ENCODE measurements at places on chromosomes 11 and 22. TPM values are rescaled to one million over a fixed set of nuclear protein-coding genes. Genes with fewer than 3 reads are reported as not detected.

DNA sequence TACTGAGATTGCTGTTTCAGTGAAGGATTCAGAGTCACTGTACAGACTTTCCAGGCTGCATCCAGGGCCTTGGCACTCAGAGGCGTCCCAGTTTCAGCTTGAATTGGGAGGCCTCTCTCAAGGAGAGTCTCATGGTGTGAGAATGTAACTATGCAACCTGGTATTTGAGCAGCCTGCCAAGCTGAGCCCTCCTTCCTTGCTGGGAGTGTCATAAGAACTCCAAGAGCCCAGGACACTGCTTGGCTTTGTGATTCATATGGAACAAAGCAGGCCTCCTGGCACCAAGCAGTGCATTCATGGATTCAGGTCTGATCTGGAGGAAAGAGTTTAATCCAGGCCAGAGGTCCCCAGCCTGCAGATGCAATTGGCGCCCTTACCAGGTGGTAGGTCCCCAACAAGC lies 171.7 kb downstream of the DBX1 start:
- no peak for DNase-seq

DNA sequence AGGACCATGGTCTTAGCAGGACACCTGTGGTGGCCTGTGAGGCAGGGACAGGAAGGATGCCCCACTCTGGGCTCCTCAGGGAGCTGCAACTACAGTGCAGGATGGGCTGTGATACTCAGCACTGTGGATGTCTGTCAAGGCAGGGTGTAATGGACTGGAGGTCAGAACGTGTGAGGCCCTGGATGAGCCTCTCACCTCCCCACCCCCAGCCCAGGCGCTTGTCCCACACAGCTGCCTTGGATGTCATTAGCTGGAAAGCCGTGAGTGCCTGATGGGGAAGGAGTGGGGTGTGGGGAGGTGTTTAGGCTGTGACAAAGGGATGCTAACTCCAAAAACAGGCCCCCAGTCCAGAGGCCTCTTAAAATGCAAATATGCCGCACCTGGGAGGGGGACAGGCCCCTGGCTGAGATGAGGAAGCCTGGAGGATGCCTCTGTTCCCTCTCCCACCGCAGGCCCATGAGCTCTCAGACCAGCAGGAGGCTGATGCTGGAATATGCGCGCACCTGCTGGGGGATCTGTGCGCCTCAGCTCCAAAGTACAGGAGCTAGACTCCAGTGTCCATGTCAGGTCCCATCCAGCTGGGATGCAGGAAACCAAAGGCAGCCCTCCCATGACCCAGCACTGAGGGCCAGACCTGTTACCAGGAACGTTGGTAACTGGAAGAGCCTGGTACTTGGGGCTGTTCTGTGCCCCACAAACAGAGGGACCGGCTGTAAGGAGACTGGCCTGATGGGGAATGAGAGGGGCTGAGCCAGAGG lies 25.1 kb downstream of the RSPH14 start:
- no peak for DNase-seq

DNA sequence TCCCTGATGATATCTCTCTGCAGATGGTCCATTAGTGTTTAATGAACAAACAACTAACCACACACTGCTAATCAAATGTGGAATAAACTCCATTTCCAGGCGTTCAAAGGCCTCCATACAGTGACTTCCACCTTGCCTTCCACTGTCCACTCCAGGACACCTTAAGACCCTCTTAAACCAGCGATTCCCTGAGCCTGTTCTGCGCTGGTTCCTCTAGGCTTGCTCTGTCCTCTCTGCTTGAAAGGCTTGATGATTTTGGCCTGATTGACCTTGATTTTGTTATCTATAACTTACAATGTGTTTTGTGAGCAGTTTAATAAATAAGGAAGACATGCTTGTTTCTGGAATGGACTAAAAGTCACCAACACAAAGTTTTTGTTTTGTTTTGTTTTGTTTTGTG lies 12.0 kb downstream of the OVCH2 start:
- no peak for DNase-seq

Gene MOV10L1
- total RNA-seq = not detected

Gene MUC6
- not detected for total RNA-seq

GRCh38 chr22:28541137-28541536 lies 138.5 kb downstream of the TTC28 start:
- no peak for DNase-seq

GRCh38 chr22:47613606-47614350 lies 851.3 kb downstream of the TBC1D22A start:
- DNase-seq = no peak

- DNase-seq = no peak
Observed at GRCh38 chr11:66112041-66112491, 42.0 kb downstream of the PACS1 start.

DNA sequence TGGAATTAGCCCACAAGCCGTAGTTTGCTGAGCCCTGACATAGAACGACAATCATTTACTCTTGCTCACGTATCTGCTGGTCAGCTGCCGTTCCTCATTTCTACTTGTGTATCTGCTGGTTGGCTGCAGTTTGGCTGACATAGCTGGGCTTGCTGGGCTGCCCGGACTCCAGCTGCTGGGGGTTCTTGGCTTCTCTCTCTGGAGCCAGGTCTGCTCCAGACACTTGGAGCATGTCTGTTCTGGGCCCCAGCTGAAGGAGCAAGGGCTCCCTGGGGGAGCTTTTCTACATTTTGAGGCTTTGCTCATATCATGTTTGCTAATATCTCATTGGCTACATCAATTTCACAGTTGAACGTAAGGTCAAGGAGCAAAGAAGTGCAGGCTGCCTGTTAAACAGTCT lies 47.3 kb downstream of the PRDM11 start:
- no peak for DNase-seq

Gene MRGPRD
- not detected for total RNA-seq
